GDM1 (cell line): ENCODE measurements at places on chromosomes 3 and 15.

DNA sequence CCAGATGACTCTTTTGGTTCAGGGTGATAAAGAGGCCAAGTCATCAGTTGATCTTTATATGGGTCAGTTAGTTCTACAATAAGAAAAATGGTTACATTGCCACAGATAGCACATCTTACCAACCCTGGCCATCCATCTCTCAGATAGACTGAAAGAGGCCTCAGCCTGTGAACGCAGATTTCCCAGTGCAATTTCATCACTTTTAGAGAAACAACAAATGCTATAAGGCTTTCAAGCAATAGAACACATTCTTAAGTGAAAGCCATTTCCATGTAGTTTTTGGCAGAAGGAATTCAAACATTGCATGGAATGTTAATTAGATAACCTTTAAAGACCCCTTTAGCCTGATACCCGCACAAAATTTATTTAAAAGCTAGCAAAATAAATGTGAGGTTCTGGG, 200.6 kb upstream of the ZBTB20 start:
- DNase-seq = no peak

- no peak for DNase-seq
Observed at GRCh38 chr3:136929977-136930670, 27.7 kb upstream of the IL20RB start.

DNA sequence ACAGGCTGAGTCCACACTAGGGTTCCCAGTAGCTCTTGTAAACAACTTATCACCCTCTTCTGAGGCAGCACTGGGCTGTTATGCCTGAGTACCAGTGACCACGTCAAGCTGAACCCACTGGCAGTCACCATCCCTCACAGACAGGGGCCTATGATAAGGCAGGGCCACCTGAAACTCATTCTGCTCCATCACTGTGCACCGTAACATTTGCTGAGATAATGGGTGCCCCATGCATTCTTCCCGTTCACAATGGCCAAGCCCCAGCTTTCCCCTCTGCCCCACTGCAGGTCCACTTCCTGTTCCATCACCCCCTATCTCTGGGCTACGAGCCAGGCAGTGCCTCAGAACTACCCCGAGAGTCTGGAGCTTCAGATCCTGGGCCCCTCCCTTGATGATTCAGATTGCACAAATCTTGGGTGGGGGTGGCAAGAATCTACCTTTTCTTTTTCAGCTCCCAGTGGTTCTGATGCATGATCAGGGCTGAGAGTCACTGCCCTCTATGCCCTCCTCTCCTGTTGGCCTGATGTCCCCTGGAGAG, 158.0 kb downstream of the RAB11A start:
- DNase-seq = no peak

GRCh38 chr3:35257641-35258040, 381.7 kb upstream of the ARPP21 start:
- DNase-seq = no peak

GRCh38 chr3:64799606-64800005, 111.8 kb upstream of the ADAMTS9 start:
- no peak for DNase-seq

DNA sequence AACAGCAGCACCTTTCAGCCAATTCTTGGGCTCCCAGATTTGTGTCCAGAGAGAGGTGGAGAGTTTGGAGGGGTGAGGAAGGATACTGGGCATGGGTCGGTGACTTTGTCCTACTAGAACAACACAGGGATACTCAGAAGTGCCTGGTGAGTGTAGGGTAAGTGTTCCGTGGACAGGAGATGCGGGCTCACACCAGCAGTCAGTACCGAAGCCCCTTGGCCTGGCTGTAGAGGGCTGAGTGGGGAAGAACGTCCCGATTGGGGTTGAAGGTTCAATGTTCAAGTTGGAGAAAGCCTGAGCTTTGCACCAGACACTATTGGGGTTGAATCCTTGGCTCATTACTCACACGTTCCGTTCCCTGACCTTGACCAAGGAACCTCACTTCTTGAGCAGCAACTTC, 40.8 kb upstream of the SLC6A11 start:
- DNase-seq = no peak
